ENCODE measurements at places on chromosomes 16 and 17.
A peak's percentile ranks its signal among the peaks of the same experiment; 100 is the strongest.

- no peak for DNase-seq
These were observed 319.1 kb downstream of the TOX3 start for GRCh38 chr16:52227851-52228250.

DNA sequence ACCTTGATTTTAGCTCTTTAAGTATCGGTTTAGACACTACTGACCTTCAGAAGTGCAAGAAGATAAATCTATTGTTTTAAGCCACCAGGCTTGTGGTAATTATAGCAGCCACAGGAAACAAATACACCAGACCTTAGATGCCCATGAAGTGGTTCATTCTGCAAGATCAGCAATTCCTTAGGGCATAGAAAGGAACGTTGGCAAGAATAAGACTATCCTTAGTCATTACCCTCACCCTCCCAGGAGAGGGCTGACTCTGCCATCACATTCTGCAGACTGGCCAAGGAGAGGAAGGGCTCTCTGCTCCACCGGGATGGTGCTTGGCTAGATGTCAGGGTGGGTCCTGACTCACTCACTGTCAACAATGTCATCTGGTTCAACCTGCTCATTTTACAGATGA lies 14.1 kb upstream of the NDEL1 start:
- DNase-seq = no peak

DNA sequence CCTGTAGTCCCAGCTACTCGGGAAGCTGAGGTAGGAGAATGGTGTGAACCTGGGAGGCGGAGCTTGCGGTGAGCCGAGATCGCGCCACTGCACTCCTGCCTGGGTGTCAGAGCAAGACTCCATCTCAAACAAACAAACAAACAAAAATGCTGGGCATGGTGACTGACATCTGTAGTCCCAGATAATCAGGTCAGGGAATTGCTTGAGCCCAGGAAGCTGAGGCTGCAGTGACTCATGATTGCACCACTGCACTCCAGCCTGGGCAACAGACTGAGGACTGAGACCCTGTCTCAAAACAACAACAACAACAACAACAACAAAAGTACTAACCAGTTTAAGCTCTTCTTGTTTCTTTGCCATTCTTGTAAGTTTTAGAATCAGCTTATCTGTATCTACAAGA lies 383.0 kb upstream of the PMFBP1 start:
- no peak for DNase-seq

DNA sequence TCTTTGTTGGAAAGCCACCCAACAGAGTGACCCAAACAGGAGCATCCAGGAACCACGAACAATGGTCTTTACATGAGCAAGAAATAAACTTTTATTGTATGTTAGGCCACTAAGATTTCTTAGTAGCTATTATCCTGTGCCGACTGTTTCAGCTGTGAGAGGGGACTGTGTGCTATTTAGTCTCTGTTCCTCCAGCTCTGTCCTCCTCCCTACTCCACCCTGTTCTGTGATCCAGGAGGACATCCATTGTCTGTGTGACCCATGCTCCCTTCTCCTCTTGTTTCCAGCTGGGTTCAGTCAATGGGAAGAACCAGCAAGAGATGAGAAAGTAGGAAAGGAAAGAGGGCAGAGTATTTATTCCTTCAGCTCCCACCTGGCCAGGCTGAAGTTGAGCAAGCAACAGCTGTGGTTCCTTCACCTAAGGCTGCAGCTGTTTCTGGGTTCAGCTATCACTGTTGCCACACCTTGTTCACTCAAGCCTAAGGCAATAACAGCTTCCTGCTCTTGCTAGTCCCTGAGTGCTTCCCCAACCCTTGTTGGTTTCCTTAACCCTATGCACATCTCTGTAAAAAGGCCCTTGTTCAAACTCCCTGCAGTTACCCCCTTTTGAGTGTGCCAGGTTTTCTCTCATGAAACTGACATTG lies 14.9 kb upstream of the B4GALNT2 start:
- peak; percentile 28 for DNase-seq

- no peak for DNase-seq
These were observed 34.8 kb downstream of the MYH13 start for GRCh38 chr17:10337976-10338375.

GRCh38 chr17:385178-385835 lies 32.7 kb upstream of the RPH3AL start:
- DNase-seq = no peak

GRCh38 chr16:73056921-73057290 lies 9.0 kb upstream of the ZFHX3 start:
- no peak for DNase-seq

GRCh38 chr16:1108299-1109252 lies 12.5 kb upstream of the C1QTNF8 start:
- DNase-seq = no peak

GRCh38 chr16:56268799-56269198 lies 77.5 kb downstream of the GNAO1 start:
- DNase-seq = no peak

DNA sequence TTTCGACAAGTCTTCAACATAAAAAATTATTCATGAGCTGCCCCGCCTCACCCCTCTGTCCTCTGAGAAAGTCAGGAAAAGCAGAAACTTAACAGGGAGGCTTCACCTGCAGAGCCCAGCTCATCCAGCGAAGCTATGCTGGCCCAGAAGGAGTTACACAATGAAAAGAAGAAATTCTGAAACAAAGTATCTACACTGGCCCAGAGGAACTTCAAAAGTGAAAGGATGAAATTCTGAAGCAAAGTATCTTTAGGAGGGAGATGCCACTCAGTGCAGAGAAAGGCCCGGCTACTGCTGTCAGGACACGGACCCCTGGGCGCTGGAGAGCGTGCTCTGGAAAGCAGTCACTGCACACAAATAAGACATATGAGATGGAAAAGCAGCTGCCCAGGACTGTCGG lies 1.6 kb downstream of the GALNS start:
- DNase-seq = no peak

GRCh38 chr17:9472541-9472940 lies 103.1 kb downstream of the STX8 start:
- no peak for DNase-seq

- DNase-seq = no peak
These were observed 27.8 kb upstream of the MYO18A start for GRCh38 chr17:29207975-29208374.

DNA sequence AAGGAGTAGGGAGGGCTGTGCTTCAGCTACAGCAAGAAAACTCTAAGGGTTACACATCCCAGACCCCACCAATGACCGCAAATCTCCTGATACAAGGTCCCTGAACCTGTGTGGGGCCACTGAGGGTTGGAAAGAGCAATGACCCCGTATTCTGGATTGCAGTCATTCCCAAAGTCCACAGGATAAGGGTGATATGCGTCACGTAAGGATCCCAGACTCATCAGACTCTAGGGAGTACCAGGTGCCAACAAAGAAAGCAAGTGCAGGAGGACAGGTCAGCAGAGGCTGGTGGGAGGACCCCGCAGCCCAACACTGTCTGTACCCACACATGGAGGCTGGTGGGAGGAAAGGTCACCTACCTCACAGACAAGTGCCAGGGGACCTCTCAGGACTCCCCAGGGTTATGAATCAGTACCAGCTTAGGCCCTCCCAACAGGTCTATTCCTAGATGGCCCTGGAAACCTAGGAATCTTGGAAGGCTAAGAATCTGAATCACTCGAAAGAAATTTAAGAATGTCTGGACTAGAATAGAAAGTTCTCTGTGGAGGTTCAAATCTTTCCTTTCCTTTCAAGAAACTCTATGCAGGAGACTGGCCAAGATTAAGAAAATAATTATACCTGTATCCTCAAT lies 16.2 kb downstream of the PITPNA start:
- no peak for DNase-seq

DNA sequence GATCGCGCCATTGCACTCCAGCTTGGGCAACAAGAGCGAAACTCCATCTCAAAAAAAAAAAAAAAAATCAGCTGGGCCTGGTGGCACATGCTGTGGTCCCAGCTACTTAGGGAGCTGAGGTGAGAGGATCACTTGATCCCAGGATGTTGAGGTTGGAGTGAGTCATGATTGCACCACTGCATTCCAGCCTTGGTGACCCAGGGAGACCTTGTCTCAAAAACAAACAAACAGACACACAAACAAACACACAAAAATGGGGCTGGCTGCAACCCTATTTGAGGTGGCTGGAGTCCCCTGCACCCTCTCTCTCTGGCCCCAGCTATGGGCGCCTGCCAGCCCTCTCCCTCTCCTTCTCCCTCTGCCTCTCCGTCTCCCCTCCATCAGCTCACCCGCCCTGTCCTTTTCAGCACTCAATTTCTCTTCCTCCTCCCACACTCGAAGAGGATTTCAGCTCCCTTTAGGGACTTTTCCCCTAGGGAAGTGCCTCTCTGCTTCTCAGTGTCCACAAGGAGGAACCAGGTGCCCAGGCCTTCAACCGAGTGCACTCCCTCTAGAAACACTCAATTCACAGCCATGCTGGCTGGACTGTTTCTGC lies 17.5 kb upstream of the TFAP4 start:
- DNase-seq = no peak

DNA sequence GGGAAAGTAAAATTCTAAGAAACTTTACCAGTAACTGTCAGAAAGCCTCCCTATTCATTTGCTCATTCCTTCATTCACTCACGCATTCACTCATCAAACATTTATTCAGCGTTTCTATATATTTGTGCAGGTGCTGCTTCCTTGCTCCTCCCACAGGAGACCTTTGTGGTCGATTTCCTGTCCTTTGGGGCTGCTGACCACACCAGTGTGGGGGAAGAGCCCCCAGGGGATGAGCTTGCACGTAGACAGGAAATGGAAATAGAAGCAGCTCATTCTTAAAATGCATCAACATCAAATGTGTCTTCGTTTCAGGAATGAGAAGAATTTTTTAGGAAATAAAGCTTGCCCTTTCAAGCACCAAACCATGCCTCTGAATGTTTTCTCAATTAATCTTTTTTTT lies 9.6 kb downstream of the PIK3R6 start:
- DNase-seq = peak; percentile 27

DNA sequence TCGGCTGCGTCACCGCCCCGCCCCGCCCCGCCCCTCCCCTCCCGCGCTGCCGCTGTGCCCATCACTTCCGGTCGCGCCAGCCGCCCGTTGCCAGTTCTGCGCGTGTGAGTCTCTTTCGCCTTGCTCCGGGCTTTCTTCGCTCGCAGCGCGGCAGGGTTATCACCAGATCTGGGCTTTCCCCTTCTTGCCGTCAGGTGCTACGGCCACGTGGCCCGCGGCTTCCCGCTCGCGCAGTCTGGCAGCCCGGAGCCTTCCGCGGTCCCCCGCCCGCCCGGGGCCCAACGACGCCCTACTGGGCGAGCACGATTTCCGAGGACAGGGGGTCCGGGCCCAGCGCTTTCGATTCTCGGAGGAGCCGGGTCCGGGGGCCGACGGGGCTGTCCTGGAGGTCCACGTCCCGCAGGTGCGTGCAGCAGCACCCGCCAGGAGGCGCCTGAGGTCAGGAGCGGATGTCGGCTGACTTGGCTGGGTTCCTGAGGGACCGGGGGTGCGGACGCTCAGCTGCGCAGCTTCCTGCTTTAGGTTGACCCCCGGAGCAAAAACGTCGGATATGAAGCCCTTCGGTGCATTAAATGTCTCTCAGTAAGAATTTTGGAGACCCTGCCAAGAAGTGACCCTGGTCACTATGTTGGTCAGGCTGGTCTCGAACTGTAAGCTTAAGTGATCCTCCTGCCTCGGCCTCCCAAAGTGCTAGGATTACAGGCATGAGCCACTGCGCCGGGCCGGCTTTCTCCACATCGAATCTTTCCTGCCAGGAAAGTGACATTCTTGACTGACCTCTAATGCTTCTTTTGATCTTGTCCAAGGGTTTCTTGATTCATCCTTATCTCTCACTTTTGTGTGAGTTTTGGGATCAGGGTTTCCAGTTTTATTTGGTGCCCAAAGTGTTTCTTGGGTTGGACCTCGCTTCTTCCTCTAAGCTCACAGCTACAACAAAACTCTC lies at the start of gene METTL23:
Gene METTL23 (plus strand): TSS at position 64 of the 943 bp plus-strand sequence. CDS start 2,872 bp downstream, outside the sequence.
- DNase-seq = peak; percentile 88

GRCh38 chr17:58112970-58113631 lies 29.9 kb downstream of the DYNLL2 start:
- peak; percentile 87 for DNase-seq

GRCh38 chr16:77963185-77964044 lies 58.9 kb upstream of the CLEC3A start:
- no peak for DNase-seq

- DNase-seq = no peak
These were observed 30.6 kb downstream of the PIPOX start for GRCh38 chr17:29073520-29073919.

DNA sequence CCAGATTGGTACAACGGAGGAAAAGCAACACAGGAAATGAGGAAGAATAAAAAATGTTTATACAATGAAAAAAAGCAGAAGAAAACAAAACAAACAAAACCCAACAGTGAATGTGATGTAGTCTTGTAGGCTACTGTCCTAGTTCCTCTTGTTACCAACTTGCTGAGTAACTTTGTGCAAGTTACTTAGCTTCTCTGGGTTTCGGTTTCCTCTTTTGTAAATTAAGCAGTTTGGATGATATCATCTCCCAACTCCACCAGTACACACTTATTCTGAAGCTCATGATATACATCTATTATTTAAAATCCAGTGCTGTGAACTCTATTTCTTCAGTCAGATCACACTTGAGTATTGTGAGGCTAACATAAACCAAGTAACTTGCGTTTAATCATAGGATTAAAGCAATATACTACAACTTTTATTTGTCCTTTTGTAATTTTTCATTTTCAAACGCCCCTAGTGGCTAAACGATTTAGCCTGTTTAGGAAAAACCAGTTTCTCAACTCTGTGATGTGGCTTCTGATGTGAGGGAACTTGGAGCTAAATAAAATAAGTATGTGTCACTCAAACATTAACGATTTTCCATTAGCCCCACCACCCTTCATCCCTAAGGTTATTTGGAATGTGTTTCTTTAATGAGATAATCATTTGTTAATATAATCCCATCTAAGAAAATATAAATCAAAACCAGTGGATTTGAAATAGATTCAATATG lies 1.4 kb upstream of the UNK start:
- peak; percentile 94 for DNase-seq

DNA sequence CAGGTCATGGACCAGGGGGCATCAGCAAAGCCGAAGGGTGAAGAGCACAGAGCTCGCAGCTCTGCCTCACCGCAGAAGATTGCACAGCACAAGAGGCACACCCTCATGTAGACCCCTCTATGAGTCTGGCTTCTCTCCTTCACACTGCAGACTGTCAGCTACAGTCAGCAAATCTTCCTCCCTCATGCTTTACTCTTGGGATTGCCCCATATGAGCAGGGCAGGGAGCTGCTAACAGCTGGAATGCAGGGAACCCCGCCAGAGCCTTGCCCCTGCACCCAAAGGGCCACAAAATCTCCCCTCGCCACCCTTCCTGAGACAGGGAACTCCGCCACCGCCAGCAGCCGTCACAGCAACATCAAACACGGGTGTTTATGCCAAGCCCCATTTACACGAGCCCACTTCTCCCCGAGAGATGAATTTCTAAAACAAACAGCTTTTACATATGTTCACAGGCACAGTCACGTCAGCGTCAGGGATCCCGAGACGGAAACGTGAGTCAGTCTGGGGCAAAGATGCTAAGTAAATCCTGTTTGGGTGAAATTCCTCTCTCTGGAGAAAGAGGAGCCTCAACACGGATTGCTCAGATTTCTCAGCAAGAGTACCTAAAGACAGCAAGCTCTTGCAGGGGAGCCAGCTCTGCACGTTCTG lies 121.9 kb downstream of the CDYL2 start:
- no peak for DNase-seq

- DNase-seq = no peak
These were observed 75.0 kb upstream of the LHX1 start for GRCh38 chr17:36862116-36862920.

All from NAMALWA (cell line).